Gastrocnemius medialis (tissue), 4 donors: ENCODE measurements at places on chromosomes 1 and 21. TPM values are rescaled to one million over a fixed set of nuclear protein-coding genes. Genes with fewer than 3 reads are reported as not detected.

Gene GJA8
- not detected for total RNA-seq

Gene LRRC53
- not detected for total RNA-seq

Gene PLA2G5
- total RNA-seq = not detected

Gene SERBP1
- total RNA-seq = 249 TPM

Gene AQP10
- not detected for total RNA-seq

Gene ZNF593OS
- not detected for total RNA-seq

Gene ZBTB17
- 25.9 TPM for total RNA-seq

Gene DMRTA2
- not detected for total RNA-seq

Gene C4BPA
- total RNA-seq = not detected

Gene AK4
- total RNA-seq = 1.4 TPM

Gene NTRK1
- total RNA-seq = 0.13 TPM

Gene NRAS
- 10.8 TPM for total RNA-seq

Gene NTMT2
- not detected for total RNA-seq

Gene BRDT
- not detected for total RNA-seq

Gene CAMSAP2
- 55.0 TPM for total RNA-seq

Gene CELF3
- total RNA-seq = not detected

Gene PDC
- not detected for total RNA-seq

Gene INSRR
- not detected for total RNA-seq

Gene DIO1
- total RNA-seq = not detected

Gene LIPI
- total RNA-seq = not detected

Gene SLAMF7
- not detected for total RNA-seq

Gene TINAGL1
- 93.1 TPM for total RNA-seq

Gene EFNA1
- total RNA-seq = 14.0 TPM

Gene GPR3
- 0.23 TPM for total RNA-seq
